ENCODE measurements at places on chromosomes 11 and 22.
A peak's percentile ranks its signal among the peaks of the same experiment; 100 is the strongest.

DNA sequence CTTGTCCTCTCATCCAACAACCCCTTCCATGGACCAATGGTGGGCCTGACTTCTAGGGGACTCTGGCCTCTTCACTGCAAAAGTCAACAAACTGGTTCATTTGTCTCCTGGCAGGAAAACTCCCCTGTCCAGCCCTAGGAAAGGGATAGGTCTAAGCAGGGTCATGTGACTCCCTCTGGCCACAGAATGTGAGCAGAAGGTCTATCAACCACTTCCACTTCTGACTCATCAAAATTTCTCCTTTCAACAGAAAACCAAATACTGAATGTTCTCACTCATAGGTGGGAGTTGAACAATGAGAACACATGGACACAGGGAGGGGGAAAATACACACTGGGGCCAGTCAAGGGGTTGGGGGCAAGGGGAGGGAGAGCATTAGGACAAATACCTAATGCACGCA, 1.3 kb upstream of the ISX start:
- peak; percentile 3 for DNase-seq

DNA sequence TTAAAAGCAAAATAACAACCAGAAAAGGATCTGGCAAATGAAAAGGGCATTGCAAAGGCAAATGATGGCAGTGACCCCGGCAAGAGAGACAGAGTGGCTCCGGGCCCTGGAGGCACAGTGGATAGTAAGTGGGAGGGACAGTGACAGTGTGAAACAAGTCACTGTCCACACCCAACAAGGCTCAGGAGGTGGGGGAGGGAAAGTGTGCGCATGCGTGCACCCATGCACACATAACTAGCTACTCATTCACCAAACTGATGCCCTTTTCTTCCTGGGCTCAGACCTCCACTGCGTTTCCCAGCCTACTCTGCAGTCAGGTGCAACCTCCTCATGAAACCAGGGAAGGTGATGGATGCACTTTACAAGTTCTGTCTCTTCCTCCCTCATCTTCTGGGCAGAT, 108.4 kb downstream of the SHANK2 start:
- DNase-seq = no peak

DNA sequence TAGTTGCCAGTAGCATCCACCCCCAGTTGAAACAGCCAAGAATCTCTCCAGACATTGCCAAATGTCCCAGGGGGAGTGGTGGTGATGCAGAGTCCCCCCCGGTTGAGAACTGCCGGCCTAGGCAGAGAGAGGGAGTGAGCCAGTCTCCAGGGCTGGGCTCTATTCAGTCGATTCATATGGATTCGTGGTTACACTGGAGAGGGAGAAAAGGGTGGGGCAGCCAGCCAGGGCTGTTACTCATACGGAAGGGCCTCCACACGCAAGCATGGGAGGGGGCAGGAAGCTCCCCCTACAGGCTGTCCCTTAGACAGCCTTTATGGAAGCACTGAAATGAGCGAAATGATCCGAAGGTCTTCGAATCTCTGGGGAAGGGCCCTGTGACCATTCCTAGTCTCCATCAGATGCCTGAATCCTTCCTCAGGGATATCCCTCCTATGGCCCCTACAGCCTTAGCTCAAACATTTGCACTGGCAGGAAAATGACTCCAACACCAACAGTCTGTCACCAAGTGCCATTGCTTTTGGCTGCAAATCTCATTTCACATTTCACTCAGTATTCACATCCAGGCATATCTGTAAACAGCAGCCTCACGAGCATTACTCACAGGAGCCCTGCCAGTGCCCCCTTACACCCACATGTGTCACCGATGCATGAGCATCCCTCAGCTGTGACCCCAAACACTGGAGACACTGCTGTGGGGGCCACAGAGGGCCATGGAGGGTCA, 18.4 kb upstream of the TLCD5 start:
- DNase-seq = peak; percentile 50

DNA sequence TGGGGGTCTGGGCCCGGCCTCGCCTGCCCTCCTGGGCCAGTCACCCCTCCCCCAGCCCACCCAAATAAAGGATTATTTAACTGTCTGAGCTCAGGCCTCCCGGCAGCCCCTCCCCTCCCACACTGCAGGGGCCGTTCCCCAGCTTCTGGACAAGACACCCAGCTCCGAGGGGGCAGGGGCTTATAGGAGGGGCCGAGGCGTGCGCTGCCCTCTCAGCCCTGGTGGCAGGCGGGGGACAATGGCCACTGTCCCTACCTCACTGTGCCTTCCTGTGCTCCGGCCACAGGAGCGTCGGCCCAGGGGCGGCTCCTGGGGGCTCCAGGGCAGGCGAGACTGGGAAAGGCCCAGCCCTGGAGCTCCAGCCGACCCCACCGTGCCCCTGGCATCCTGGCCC, 2.2 kb upstream of the SELENOO start:
- DNase-seq = no peak

GRCh38 chr11:10499874-10500601, 40.9 kb downstream of the RNF141 start:
- DNase-seq = no peak

GRCh38 chr22:21100149-21101032, 54.6 kb downstream of the LRRC74B start:
- no peak for DNase-seq

GRCh38 chr22:44256556-44257485, 55.9 kb downstream of the SHISAL1 start:
- no peak for DNase-seq

DNA sequence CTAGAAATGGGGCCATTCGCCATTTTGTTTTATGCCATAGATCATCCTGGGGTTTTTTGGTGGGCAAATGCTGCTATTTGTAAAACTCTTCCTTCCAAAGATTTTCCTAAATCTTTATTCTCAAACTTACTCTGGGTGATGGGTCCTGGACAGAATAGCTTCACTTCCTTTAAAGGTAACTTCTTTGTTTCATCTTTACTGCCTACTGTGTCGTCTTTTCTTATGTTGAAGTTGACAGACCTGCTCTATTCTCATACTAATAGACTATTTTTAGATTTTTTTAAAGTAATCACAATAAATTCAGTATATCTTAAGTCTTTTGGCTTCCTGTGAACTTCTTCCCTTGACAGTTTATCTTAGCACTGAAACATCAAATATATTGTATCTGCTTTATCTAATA, 98.6 kb downstream of the YAP1 start:
- DNase-seq = no peak

GRCh38 chr11:64447831-64448598, 89.1 kb downstream of the RPS6KA4 start:
- no peak for DNase-seq

DNA sequence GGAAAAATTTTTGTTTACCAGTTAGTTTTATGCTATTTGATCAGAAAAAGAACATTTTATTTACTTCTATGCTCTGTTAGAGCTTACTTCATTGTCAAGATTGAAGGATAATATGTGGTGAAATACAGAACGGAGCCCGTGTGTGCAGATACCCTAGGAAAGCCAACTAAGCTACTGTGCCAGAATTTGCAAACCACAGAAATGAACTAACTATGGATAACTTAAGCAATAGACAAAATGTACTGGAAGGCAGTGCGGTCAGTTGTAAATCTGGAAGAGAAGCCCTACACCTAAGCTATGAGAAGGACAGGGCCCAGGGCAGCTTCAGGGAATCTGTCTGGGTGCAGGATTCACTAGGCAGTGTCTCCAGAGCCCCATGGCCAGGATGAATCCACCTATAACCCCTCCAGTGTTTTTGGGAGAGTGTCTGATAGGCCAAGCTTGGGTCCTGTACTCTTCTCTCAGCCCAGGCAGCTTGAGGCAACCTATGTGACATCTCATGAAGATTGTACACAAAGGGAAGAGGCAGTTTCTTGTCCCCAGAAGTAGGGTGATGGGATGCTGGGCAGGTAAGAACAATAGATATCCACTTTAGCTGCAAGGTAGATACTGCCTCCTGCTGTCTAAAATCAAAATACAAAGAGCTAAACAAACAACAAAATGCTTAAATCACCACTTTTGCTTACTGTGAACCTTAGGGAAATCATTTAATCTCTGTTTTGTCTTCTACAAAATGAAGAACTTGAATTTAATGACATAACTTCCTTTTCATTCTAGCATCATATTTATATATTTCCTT, 12.1 kb downstream of the MMP7 start:
- no peak for DNase-seq

DNA sequence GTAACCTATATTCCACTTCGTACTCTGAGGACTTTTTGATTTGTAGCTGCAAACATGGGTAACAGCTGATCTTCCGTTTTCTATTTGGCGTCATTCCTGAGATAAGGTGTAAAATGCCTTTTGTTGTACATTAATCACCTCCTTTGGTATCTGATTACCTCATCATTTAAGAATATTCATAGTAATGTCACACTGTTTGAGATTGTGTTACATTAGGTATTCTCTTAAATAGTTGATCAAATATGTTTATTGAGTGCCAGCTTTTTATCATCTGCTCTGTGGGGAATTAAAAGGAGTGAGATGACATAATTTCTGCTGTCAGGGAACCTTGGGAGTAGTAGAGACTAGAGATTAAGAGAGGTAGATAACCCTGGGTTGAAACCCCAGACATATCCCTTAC, 5.9 kb downstream of the NCAM1 start:
- DNase-seq = no peak

- DNase-seq = no peak
Measured at GRCh38 chr11:111367411-111368284, 11.4 kb downstream of the POU2AF1 start.

- DNase-seq = peak; percentile 66
Measured at GRCh38 chr11:47189100-47189834, 3.0 kb upstream of the PACSIN3 start.

DNA sequence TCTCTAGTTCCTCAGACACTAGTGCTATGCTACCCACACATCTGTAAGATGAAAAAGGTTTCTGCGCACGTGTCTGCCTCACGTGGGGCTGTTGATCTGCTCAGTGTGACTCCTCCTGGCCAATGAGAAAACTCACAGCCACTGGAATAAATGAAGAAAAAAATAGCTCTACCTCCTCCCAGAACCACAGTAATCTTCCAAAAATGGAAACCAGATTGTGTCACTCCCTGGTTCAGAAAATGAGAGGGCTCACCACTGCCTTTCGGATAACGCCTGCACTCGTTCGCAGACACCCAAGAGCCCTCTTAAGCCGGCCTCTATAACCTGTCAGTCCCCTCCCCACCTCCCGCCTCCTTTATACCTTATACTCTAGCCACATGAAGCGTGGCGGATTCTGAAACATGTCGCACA, 5.1 kb downstream of the APBB1 start:
- DNase-seq = no peak

DNA sequence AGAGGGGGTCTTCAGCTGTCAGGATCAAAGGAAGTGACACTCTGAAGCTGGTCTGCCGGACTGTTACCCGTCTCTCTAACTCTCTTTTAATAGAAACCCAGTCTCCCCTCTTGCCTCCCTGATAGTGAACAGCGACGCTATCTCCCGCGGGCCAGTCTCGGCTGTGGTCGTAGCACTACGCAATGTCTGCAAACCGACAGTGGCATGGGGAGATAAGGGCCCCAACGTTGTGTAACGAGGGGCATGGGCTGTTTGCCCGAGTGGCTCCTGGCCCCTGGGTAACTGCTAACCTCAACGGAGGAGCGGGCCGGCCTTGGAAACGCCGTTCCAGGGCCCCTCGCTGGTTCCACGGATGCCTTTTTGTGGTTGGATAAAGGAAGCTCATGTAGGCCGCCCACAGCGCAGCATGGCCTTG, 23.3 kb downstream of the ZBTB16 start:
- DNase-seq = no peak

DNA sequence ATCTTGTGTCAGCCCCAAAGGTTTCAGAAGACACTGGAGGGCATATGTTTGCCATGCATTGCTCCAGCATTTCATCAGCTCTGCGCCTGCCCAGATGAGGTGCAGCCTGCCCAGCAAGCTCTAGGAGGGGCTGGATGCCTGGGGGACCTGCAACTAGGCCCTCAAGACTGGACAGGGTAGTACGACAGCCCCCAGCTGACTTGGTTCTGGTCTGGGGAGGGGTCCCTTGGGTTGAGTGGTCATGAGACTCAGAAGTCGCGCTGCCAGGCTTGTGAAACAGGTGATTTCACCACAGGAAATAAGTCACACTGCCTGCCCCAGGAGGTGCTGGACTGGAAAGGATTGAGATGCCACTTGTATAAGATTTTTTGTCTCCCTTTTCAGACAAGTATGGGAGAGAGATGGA, 23.4 kb downstream of the TPBGL start:
- no peak for DNase-seq

DNA sequence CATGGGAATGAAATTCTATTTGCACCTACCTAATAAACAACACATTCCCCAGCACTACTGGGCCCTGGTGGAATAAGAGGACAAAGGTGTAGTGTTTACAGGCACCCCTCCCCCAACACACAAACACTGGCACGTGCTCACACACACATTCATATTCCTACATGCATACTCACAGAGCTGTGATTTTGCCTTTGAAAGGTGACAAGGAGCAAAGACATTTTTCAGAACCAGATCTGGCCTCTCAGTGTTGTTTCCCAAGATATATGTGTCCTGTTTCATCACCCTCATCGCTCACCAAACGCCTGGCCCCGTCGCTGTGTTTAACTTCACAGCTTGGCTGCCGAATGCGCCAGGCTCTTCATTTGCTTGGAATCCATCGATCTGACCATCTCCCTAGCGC, 292.6 kb downstream of the NTM start:
- no peak for DNase-seq

DNA sequence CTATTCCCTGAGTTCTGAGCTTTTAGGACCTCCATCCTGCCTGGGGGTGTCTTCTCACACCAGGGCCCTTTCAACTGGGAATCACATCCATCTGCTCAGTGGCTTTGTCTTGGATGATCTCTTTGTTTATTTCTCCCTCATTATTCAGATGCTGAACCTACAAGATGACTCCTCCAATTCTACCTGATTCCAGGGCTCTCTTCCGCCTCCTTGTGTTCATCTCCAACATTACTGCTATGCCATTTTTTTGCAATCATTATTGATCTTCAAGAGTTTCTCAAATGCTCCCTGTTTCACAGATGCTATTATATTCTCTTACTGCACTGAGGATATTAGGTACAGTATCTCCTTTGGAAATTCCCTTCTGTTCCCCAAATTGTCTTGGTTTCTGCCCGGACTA, 307.7 kb downstream of the SHANK2 start:
- DNase-seq = no peak

GRCh38 chr11:15146271-15147003, 31.7 kb downstream of the INSC start:
- no peak for DNase-seq

DNA sequence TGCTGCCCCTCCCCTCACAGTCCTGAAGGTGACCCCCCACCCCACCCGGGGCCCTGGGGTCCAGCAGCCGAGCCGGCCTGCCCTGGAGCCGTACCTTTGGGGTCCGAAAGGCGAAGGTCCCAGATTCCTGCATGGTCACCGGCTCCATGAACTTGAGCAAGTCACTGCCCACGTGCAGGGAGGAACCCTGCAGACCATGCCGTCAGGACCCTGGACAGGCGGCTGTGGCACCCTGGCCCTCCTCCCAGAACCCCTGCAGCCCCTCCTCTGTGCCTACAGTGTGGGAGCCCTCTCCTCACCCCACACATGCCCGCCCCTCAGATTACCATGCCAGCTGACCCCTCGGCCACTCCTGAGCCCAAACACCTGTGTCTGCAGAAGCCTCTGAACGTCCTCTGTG, 14.3 kb upstream of the MAPK11 start:
- no peak for DNase-seq

All from RKO (cell line).